ENCODE measurements at places on chromosomes 6 and 20.

DNA sequence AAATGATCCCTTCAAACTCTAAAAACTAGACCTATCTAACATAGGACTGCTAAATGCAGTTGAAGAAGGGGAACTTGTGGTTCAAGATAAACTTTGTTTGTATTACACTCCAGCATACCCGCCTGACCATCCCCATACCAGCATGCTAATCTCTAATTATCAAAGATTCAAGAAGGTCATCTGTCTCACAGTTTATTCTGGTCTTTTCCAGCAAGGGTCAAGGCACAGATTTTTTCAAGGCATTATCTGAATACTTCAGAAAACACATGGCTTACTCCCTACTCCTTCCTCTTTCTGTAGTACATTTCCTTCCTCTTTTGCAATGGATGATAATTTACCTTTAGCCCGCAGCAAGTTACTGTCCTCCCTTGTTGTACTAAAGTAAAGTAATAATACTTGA, 174.1 kb downstream of the PKHD1 start:
- DNase-seq: no peak

DNA sequence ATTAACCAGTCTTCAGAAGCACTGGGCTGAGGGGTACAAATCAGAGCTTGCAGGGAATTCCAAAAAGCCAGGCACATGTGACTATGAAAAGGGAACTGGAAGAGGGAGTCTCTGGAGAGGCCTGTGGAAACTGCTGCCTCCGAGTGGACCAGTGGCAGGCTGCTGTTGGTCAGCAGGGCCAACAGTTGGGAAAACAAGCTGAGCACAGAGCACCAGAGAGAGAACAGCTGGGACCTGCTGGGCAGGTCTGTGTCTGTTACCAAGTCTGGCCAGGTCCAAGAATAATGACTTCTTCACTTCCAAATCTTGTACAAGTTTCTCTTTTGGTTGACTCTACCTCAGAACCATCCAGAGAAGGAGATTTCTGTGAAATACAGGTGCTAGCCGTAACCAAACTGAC, 81.4 kb downstream of the LIN28B start:
- DNase-seq: no peak

DNA sequence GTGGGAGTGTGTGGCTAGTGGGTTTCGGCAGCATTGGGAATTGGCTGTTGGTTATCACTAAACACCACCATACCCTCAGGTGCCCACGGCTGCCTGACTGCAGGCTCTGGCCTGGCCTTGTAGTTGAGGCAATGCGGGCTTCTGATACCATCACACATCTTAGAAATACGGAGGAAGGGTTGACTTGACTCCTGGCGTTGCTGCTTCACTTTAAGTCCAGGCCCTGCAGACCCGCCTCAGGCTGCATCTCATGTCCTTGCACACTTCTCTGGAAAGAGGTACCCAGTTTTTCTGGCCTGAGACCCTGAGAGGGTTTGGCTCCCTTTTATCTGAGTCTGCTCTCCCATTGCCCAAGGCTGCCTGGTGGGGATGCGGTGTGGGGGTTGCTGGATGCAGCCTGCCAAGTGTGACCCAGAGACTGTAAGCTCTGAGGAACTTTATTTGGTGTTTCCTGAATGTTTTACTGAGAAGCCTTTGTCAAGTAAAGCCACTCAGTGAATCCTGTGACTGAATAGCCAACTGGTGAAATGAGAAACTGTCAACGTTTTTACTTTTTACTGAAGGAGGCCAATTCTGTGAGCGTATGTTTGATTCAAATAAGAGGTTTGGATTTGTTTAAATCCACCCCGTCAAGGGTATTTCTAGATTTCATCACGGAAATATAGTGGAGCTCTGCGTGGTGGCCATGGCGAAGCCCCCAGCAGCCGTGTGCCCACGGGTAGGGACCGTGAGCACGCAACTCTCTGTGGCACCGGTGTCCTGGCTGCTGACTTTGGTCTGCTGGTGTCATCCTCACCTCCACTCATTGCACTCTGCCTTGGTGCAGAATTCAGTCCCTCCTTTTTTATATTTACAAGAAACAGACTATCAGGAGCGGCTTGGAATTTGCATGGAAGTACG, 160.1 kb downstream of the DTNBP1 start:
- no peak for DNase-seq

DNA sequence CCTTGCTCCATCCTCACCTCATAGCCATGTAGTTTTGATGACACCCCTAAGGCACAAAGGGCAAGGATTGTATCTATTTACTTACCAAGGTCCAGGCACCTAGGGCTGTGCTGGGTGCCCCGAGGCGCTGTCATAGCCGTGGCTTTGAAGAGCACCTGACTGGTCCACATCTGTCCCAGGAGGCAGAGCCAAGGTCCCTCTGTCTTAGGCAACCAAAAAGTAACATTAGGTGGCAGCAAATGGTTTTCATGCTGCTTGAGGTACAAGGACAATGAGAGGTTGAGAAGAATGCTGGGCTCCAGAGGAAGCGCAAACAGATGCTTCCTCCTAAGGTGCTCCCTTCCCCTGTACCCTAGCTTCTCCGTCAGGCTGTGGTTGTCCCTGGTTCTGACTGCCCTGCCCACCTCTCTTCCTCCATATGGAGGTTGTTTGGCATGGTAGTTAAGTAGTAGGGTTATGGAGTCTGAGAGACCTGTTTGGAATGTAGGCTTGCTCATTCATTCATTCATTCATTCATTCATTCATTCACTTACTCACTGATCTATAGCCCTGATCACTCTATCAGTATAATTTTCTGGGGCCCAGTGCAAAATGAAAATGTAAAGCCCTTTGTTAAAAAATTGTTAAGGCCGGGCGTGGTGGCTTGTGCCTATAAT, 3.0 kb upstream of the UQCC2 start:
- DNase-seq: no peak

DNA sequence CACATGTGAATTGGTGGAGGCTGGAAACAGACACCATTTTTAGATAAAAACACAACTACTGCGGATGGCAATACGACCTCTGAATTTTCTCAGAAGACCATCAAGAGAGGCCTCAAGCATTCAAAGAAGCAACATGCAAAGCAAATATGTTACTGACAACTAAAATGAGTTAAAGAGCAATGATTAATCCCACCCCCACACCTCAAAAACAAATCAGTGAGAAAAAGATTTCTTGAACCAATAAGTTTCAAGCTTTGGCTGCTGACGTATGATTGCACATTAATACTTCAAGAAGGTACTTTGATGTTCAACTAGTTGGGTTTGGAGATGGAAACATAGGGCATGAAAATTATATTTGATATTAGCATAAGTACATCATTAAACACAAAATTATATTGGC, 982 bp downstream of the MMUT start:
- no peak for DNase-seq

DNA sequence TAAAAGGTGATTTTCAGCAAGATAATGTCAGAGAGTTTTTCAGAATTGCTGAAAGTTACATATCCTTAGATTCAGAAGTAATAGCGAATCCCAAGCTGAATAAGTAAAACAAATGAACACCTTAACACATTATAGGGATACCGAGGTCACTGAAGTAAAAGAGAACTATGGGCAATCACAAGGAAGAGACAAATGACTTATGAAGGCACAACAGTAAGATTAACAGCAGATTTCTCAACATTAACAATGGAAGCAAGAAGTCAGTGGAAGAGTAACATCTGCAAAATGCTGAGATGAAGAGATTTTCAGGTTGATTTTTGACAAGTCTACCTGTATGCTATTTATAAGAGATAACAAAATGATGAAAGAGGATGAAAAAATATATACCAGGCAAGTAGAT, 86.1 kb upstream of the EZR start:
- DNase-seq: no peak

- DNase-seq: no peak
Measured at GRCh38 chr20:39795401-39796272, 833.5 kb downstream of the DHX35 start.

- no peak for DNase-seq
Measured at GRCh38 chr6:45966797-45967196, 48.9 kb downstream of the CLIC5 start.

DNA sequence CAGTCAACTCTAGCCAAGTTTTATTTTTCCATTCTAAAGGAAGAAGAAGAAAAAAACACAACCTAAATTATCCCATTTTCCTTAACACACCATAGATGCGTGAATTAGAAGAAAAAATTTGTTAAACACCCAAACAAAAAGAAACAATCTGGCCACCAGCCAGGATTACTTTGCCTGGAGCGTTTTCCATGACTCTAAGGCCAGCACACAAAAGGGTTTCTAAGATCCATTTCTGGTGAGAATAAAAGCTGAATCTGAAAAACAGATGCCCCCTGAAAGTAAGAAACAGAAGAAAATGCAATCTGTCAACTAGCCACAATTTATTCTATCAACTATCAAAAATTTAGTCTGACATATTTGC, 267.2 kb upstream of the SULF2 start:
- peak; percentile 61 for DNase-seq

DNA sequence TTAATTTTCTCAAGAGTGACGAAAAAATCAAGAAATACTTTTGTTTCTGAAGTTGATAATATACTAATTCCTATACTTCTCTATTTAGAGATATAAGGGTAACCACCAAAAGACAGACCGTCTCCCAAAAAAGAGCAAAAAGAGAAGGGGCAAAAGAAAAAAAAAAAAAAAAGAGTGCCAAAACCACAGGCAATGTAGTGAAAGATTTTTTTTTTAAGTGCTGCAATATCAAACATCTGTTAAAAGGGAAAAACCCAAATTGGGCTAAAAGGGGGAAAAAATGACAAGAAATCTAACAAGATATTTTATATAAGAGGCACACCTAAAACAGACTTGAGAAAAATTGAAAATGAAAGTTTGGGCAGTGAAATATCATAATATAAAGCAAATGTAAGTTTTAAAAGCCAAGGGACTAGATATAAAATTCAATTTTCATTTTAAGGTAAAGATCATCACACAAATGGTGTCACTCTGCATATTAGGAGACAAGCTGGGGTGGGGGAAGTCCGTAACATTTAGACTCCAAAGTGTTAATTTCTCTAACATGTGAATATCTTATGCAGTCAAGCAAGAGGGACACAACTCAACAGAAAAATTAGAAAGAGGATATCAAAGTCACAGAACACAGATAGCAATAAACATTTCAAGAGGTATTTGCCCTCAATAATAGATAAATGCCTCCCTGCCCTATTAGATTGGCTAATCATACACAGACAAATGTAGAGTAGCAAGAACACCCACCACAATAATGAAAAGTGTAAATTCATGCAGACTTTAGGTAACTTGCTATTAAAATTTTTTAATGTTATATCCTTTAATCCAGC, 9.1 kb downstream of the C6orf52 start:
- no peak for DNase-seq

DNA sequence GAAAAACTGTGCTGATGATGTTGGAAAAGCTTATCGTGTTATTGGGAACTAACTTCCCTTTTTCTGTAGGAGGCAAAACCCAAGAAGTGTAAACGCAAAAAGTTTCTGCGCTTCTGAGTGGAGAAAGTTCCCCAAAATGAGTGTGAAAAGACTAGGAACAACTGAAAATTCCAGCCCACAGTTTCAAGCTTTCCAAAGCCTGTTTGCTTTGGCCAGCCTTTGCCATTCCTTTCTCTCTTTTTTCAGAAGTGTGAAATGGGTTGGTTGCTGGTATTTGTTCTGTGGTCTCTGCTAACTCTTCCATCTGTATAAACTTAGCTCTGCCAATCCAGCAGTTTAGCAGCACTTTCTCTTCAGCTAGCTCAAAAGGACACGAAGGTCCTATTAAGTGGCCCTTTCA, 491.3 kb downstream of the MAFB start:
- peak; percentile 90 for DNase-seq

GRCh38 chr6:11909696-11910132, 102.4 kb upstream of the HIVEP1 start:
- DNase-seq: peak; percentile 86
